HS-27A (cell line): ENCODE measurements at places on chromosomes 4 and X.

- DNase-seq = no peak
Measured at GRCh38 chrX:20159797-20160385, 18.3 kb upstream of the EIF1AX start.

DNA sequence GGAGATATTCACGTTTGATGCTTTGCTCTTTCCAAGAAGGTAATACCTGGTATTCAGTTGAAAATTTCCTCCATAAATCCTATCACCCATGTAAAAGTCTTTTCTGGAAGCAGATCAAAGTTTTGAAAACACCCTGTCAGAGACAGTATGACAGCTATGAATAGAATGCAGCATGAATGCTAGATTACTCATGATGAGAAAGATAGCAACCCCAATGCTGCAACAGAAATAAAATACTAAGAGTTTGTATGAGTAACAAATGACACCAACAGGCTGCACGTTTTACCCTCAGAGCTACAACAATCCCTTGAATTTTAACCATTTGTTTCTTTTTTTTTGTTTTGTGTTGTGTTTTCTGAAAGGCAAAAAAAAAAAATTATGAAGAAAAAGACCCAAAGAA is 108.6 kb downstream of the ARHGAP6 start:
- no peak for DNase-seq

GRCh38 chr4:26300314-26301307 is 20.2 kb upstream of the RBPJ start:
- DNase-seq = no peak

DNA sequence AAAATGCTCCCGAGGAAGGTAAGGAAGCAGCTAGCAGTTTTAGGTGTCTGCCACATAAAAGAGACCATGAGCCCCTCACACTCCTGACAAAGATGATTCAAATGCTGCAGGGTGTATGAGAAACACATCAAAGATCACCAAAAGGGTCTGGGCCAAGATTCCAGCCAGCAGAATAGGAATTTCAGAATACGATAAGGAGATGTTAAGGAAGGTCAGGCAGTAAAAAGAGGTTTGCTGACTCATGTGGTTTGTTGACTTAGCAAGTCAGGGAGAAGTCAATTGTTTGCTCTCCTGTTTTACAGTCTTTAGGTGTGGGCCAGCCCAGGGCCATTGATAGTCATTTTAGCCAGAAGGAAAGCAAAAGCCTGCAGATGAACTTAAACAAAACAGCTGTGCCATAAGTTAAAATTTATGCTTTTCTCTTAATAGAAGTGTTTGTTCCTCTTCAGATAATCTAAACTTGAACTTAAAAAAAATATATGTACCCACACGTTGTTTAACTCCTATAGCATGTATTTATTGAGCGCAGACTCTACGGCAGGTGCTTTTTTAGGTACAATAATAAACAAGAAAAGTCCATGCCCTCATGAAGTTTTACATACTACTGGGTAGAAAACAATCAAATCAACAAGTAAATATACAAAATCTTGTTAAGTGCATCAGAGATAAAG is 115.6 kb downstream of the CAMK2D start:
- DNase-seq = no peak

GRCh38 chr4:147034372-147034771 is 88.7 kb upstream of the TTC29 start:
- DNase-seq = no peak

DNA sequence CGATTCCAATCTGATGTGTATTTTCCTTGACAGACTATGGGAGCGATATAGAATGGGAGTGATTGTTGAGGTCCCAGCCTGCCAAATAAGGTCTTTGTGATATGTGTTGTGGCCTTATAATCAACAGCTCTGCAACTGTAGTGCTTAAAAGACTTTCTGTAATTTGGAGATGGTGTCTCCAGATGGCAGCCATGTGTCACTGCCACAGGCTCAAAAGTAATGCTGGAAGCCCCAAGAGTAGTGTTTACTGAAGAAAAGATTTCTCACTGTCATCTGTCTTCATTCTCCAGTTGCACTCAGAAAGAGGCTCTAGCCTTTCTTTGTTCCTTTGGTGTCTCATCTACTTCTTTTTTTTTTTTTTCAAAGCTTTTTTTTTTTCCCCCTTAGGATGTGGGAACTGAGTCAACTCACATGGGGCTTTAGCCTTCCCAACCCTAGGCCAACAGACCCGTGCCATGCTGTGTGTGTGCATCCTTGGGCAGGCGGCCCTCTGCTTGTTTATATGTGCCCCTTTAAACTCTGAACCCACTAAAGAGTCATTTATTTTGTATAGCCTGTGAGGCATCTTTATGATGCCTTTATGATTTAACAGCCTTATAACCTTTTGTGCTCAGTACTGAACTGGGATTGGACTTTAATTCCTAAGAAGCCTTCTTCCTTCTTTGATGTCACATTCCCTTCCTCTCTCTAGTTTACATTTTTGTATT is 15.6 kb downstream of the SRPX2 start:
- no peak for DNase-seq

GRCh38 chrX:4663085-4663484 is 949.6 kb upstream of the PRKX start:
- DNase-seq = no peak

DNA sequence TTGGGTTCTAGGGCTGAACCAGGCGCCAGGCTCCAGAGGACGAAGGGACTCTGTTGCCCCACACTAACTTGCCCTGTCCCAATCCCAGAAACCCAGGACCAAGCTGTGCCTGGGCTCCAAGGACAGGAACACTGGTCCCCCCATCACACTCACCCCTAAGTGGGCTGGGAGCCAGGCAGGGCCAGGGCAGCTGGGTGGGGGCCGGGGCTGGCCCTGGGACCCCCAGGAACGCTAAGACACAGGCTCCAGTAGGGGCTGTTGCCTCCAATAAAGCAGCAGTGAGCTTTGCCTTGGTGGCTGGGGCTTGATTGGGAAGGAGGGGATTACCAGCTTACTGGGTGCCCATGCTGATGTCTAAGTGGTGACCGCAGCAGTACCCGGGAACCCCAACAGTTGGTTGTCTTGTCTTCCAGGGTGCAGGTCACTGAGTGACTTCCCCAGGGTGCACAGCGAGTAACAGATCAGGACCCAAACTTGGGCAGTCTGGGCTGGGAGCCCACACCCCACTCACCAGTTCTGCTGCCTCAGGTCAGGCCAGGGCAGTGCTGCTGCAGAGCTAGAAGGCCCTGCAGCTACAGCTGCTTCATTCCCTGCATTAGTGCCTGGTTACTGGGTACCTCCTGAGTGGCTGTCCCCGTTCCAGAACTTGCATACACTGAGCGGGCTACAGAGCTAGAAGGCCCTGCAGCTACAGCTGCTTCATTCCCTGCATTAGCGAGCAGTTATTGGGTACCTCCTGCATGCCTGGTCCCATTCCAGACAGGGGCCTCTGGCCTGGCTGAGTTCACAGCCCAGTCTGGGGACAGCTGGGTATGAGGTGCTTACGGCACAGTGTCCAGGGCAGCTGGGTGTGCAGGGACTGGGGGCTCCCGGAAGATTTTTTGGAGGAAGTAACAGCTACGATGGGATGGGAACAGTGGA is 9.4 kb upstream of the ADD1 start:
- DNase-seq = no peak

DNA sequence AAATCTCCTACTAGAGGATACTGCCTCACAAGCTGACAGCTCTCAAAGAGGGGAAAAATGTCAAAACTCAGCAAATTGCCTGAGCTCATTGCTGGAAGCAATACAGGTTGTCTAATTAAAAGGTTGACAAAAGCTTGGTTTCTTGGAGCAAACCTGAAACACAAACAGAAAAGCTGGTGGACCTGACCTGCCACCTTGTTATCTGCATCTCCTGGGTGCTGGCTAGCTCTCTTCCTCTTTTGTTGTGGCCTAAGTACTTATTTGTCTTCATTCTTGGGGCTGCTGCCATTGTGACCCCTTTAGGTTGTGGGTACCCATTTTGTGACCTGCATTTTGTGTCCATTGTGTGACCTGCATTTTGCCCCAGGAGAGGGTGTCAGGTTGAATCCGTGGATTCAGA is 184.5 kb downstream of the KIT start:
- DNase-seq = no peak
